ENCODE measurements at places on chromosomes 13 and 19.

GRCh38 chr13:96673825-96674224, 320.5 kb downstream of the OXGR1 start:
- DNase-seq, result no peak

GRCh38 chr13:60646620-60647019, 249.6 kb downstream of the TDRD3 start:
- no peak for DNase-seq

DNA sequence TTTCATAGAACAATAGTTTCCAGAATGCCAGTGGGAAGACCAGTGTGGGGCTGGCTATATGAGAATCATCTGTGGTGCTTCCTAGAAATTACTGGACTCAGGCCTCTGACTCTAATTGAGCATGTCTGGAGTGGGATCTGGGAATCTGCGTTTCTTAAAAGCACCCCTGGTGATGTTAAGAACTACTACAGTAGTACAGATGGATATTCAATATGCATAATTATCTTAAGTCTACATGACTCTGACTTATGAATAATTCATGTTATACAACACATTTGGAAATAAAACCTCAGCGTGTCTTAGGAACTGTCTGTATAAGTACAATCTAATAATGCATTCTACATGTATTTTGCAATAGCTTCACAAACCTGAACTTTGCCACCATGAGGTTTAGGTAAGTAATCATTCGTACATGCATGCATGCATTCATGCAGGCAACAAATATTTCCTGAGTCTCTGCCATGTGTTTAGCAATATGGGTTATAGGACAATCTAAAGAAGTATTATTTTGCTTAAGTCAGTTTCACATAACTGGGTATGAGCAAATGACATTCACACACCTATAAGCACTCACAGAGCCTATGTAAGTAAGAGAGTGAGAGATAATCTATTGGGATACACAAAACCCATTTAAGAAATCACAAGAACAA, 62.0 kb downstream of the EPSTI1 start:
- no peak for DNase-seq

GRCh38 chr13:29486551-29486950, 108.9 kb downstream of the SLC7A1 start:
- DNase-seq, result no peak

GRCh38 chr19:3420909-3421619, 54.7 kb downstream of the NFIC start:
- DNase-seq, result no peak

- no peak for DNase-seq
These were observed 17.9 kb downstream of the ACTN4 start for GRCh38 chr19:38665219-38665931.

DNA sequence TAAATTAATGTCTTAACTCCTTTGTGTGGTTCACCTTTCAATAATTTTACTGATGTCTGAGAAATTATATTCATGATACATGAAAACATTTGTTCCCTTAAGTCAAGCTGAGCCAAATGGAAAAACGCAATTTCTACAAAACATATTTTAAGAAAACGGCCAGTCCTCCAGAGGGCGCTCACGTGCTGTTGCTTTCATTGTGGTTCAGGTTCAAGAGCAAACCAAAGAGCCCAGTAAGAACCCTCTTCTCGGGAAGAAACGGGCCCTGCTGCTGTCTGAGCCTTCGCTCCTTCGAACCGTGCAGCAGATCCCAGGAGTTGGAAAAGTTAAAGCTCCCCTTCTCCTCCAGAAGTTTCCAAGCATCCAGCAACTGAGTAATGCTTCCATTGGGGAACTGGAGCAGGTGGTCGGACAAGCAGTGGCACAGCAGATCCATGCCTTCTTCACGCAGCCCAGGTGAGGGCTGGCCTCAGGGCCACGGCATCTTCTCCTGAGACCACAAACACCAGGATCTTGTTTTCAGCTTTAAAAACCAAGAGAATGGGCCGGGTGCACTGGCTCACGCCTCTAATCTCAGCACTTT, 4.3 kb downstream of the FAAP24 start:
- peak; percentile 84 for DNase-seq

GRCh38 chr19:45171211-45171623, 6.8 kb downstream of the TRAPPC6A start:
- DNase-seq, result peak; percentile 71

- DNase-seq, result no peak
These were observed 12.1 kb upstream of the LGALS14 start for GRCh38 chr19:39692166-39692565.

- no peak for DNase-seq
These were observed 110.8 kb downstream of the TNFRSF19 start for GRCh38 chr13:23680845-23681669.

DNA sequence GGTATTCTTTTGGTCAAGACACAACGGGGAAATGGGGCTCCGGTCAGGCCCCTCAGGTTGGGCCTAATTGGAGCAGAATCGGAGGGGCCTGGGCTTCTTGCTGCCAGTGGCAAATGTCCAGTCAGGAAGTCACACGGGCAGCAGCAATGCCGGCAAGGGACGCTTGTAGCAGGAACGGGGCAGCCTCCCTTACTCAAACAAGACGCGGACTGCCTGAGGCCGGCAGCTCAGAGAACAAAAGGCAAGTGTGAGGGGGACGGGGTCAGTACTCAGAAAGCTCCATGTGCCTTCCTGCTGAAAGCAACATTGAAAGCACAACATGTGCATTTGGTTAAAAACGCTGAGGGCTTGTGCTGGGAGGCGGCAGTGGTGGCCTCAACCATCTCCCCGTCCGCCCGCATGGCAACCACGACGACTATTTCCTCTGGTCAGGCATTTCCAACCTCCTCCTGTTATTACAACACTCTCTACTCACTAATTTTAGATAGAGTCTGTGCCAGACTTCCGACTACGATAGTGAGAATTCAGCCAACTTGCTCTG, 20.5 kb upstream of the RASA3 start:
- DNase-seq, result no peak

- peak; percentile 56 for DNase-seq
These were observed 3.9 kb upstream of the PLPP2 start for GRCh38 chr19:294946-295686.

DNA sequence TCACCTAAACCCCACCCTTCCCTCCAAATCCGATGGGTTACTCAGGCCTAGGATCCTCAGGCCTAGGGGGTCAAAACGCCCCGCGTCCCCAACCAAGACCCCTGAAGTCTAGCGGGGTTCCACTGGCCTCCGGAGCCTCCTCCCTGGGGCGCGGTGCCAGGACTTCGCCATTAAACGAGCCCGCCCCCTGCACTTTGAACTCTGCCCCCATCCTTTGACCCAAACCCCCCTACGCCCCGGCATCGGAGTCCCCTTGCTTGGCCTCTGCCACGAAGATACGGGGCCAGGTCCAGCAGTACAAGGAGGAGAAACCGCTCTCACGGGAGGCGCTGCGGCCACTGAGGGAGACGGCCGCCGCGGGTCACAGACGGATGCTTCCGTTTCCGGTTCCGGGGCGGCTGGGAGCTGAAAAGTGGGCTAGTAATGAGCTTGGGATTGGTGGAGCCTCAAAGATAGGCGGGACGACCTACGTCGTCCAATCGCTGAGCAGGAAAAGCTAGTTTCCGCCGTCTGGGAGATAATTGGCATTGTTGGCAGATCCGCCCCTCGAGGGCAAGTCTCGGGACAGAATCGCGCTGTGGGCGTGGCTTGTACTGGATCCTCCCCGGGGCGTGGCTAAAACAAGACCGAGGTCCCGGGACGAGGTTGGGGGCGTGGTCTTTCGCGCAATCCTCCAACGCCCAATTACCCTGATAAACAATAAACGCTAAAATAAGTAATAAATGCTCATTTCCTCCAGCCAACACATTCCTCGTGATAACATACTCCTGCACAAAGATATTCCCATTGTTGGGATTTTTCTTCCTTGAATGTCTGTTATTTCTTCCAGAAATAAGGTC, 5.7 kb upstream of the ZNF77 start:
- peak; percentile 100 for DNase-seq

GRCh38 chr19:42088471-42089190, 12.7 kb downstream of the ZNF574 start:
- no peak for DNase-seq

- no peak for DNase-seq
These were observed 10.5 kb downstream of the GNG7 start for GRCh38 chr19:2691951-2692350.

DNA sequence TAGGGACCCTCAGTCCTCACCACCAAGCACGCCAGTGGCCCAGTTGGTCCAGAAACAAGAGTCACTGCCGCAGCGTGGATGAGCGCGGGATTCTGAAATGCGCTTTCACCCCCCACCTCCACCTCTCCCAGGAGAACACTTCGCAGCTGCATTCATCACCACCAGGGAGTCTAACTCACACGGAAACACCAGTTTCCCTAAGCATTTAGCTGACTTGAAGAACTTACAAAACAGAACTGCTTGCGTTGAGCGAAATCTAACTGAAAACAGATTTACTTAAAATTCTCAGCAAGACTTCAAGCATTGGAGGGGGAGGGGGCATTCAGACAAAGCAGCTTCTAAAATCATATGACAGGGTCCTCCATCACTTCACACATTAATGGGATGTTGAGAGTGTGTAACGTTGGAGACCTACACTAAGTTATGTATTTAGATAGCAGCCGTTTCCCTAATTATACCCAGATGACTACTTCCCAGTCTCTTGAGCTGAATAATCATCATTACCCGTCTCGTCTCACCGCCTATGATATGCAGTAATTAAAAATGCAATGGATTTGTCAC, 258.2 kb upstream of the IRS2 start:
- no peak for DNase-seq

GRCh38 chr13:45846681-45847080, 4.9 kb downstream of the SIAH3 start:
- DNase-seq, result no peak

GRCh38 chr19:38411041-38411712, 8.3 kb downstream of the FAM98C start:
- no peak for DNase-seq

DNA sequence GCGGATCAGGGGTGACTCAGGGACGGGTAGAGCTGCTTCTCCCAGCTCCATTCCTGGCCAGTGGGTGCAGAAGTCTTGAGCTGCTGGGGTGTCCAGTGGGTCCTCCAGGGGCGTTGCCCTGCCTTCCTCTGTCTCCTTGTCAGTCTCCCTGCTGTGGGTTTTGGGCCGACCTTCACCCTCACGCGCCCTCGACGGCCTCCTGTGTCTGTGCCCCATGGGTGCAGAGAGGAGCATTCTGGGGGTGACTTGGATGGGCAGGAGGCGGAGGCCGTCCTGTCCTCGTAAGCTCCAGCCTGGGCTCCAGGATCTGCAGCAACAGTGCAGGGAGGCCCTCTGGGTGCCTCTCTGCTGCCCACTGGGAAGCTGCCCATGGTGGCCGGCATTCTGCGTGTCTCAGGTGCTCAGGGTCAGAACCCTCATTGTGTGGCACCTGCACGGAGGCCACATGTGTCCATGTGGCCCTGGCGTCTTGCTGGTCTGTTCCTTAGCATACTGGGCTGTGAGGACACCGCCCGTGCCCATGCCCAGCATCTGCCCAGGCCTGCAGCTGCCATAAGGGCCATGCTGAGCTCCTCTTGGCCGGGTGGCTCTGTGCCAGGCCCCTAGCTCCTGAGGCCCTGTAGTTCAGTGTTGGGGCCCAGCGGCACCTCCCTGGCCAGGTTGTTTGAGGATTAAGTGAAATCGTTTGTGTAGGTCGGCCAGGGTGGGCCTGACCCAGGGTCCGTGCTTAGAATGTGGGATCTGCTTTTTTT, 17.3 kb downstream of the DOT1L start:
- DNase-seq, result no peak

DNA sequence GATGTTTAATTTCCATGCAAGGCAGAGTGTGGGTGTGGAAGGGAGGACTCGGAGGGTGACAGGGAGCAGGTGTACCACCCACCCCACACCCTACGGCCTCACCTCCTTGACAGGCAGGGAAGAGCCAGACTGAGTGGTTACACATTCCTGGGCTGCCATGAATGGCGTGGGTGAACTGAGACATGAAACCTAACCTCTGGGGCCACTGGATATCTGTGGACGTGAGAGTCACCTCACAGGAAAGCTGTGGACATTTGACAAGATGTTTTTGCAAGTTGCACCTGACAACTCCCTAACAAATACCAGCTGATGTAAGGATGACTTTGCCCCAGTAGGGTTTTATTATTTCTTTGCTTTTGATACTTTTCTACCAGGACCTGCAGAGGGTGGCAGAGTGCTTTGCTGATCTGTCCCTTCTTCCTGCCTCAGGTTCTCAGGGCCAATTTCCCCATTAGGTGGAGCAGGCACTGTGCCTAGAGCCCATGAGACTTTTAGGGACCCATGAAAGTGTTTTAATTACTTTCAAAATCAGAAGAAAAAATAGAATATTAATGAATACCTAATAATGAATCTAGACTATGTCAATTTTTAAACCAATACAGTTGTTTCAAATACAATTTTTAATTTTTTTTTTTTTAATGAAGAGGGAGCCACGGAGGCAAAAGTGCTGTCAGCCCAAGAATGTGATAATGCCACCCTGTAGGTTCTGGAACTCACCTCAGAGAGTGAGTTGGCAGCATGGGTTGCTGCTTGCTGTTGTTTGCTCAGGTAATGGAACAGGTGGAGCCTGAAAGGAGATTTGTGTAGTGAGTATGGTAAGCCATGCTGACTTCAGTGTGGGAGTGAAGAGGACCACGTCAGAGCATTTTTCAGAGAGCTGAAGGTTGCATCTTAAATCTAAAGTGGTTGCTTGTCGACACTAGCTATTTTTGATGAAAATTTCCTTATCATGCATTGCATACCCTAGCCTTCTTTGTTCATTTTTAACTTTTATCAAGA, 58.0 kb upstream of the CYSLTR2 start:
- DNase-seq, result peak; percentile 92

DNA sequence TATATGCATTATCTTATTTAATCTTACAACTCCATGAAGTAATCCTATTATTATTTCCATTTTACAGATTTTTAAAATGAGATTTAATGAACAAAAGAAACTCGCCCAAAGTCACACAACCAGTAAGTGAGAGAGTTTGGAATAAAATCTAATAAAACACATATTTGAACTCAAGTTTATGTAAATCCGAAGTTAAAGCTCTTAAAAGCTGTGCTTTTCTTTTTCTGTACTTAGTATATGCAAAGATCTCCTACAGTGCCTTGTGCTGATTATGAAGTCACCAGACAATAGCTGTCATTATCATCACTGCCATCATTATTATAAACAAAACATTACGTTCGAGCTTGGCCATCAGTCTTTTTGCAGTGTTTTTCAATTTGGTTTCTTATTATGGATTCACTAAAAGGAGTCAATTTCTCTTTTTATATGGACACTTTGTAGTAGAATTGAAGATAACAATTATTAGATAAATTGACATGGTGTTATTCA, 29.7 kb upstream of the ENOX1 start:
- no peak for DNase-seq

DNA sequence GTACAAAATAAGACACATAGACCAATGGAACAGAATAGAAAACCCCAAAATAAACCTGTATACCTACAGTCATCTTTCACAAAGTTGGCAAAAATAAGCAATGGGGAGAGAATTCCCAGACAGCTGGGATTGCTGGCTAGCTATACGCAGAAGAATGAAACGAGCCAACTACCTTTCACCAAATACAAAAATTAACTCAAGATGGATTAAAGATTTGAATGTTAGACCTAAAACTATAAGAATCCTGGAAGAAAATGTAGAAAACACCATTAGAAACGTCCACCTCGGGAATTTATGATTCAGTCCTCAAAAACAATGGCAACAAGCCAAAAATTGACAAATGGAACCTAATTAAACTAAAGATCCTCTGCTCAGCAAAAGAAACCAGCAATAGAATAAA, 408.1 kb upstream of the SLITRK1 start:
- DNase-seq, result no peak

Data from hematopoietic multipotent progenitor cell treated with erythropoietin and hydrocortisone succinate and interleukin-3 and kit ligand, for 4 days (in vitro differentiated cells).